ENCODE measurements at places on chromosomes 7 and 10.

- no peak for DNase-seq
Measured at GRCh38 chr10:6563075-6563474, 17.0 kb downstream of the PRKCQ start.

DNA sequence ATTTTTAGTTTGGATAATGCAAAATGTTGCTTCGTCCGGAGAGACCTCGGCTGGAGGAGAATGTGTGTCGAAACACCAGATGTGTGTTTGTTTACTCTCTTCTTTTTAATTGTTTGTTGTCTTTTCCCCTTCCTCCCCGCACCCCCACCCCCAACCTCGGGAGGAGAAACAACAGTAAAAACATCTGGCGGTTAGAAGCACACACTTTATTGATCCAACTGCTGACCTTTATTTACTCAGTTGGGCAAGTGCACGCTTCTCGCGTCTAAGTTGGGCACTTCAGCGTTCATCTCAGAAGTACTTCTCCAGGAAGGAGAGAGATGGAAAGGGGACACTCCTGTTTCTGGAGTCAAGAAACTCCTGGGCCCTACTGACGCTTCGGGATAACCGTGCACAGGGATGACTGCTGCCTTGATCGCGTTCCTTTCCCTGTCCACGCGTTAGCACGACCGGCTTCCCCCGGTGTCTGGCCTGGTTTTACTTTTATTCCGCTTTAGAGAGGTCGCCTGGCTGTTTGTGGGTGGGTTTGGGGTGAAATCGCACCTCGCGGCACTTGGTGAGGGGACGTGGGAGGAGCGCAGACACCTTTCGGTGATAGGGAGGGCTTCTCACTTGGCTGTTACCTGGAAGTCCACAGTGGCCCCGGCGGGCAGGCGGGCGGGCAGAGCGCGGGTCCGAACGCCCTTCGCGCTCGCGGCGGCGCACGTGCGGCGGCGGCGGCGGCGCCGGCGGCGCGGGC, 168.3 kb upstream of the PPP1R3A start:
- peak; percentile 18 for DNase-seq

- no peak for DNase-seq
Measured at GRCh38 chr7:97118306-97118917, 914 bp downstream of the SDHAF3 start.

- DNase-seq, result no peak
Measured at GRCh38 chr7:79064187-79064823, 389.2 kb downstream of the MAGI2 start.

- DNase-seq, result no peak
Measured at GRCh38 chr7:23472046-23472445, 1.8 kb upstream of the IGF2BP3 start.

- DNase-seq, result no peak
Measured at GRCh38 chr10:16792675-16793074, 24.5 kb downstream of the RSU1 start.

DNA sequence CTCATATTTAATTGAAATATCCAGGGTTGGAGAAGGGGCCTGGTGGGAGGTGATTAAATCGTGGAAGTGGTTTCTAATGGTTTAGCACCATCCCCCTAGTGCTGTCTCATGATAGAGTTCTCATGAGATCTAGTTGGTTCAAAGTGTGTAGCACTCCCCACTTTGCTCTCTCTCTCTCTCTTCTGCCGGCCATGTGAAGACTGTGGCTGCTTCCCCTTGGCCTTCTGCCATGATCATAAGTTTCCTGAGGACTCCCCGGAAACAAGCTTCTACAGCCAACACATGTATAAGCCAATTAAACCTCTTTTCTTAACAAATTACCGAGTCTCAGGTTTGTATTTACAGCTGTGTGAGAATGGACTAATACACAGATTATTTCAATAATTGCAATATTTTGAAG, 305.8 kb upstream of the KCND2 start:
- DNase-seq, result no peak

GRCh38 chr7:88309819-88310218, 3.1 kb upstream of the STEAP4 start:
- DNase-seq, result no peak

- no peak for DNase-seq
Measured at GRCh38 chr7:136064081-136064480, 86.9 kb upstream of the MTPN start.

- no peak for DNase-seq
Measured at GRCh38 chr10:79102498-79102874, 33.7 kb downstream of the ZMIZ1 start.

- DNase-seq, result no peak
Measured at GRCh38 chr7:41637049-41637448, 65.8 kb downstream of the INHBA start.

GRCh38 chr7:121954803-121955202, 81.8 kb downstream of the PTPRZ1 start:
- no peak for DNase-seq

- no peak for DNase-seq
Measured at GRCh38 chr10:36494371-36494770, 631.0 kb upstream of the ANKRD30A start.

GRCh38 chr10:48697821-48698764, 13.4 kb downstream of the WDFY4 start:
- no peak for DNase-seq

- no peak for DNase-seq
Measured at GRCh38 chr7:6262221-6262620, 10.2 kb downstream of the CYTH3 start.

DNA sequence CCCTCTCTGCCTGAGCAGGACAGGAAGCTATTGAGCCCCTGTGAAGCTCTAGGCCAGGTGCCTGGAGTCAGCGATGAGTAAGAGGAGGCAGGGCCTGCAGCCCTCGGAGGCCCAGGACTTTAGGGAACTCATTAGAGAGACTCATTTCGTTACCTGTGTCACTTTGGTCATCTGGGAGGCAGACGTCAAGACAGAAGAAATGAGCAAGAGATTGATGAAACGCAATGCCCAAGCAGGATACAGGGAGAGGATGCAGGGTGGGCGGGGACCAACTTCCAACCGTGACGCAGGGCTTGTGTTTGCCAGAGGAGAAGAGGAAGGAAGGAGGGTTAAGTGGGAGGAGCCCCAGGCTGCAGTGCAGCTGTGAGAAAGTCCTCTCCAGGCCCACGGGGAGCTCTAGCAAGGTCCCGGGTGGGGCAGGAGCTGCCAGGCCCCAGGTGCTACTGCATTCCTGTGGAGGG, 26.4 kb upstream of the GNA12 start:
- no peak for DNase-seq

DNA sequence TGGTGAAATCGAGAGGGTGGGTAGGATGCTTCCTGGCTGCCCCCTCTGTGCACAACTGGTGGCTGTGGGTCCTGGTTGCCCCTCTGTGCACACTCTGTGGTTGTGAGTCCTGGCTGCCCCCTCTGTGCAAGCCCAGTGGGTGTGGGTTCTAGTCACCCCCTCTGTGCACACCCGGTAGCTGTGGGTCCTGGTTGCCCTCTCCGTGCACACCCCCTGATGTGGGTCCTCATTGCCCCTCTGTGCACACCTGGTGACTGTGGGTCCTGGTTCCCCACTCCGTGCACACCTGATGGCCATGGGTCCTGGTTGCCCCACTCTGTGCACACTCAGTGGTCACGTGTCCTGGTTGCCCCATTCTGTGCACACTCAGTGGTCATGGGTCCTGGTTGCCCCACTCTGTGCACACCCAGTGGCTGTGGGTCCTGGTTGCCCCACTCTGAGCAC, 20.3 kb upstream of the RET start:
- no peak for DNase-seq

DNA sequence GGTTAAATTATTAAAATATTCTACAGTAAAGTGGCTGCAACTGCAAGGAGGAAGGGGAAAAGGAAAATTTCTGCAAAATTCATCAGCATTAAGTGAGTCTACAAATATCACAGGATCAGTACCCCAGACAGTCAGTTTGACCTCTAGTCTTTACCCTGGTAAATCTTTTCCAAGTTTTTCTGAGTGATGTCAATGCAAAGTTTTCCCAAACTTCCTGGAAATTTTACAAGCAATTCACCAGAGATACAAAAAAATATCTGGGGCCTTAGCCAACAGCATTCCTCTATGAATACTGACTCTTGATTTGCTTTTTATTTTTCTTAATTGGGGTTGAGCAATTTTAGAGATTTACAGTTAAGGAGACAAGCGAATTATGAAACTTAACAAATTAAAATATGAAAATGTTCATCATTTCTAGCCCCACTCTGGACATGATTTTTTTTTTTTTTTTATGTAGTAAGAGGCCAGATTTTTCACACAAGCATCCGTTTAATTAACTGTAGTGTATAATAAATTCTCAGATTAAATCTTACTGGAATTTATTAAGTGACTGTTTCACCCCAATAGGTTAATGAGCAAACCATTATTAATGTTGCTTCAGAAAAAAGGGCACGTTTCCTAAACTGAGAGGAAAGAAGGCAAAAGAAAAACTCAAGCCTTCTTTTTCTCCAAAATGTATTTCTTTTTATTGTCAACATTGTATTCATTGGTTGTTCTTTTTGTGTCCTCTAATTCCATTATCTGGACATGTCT, 539.5 kb upstream of the FZD8 start:
- DNase-seq, result no peak

DNA sequence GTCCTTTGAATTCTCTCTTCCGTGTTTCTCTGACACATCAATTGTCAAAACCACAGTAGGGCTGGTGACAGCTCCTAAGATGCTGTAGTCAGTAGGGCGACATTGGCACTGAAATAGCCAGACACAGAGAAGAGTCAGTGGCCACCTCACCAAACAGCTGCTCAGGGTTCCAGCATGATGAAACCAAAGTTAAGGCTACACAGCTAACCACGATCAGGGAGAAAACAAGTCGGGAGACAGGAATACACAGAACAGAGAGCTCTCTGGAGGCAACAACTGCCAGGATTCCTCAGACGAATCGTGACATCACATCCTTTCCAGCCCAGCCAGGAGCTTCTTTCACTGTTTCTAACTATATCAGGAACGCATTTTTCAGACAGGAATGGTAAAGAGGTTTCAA, 922.2 kb downstream of the SORCS1 start:
- no peak for DNase-seq

DNA sequence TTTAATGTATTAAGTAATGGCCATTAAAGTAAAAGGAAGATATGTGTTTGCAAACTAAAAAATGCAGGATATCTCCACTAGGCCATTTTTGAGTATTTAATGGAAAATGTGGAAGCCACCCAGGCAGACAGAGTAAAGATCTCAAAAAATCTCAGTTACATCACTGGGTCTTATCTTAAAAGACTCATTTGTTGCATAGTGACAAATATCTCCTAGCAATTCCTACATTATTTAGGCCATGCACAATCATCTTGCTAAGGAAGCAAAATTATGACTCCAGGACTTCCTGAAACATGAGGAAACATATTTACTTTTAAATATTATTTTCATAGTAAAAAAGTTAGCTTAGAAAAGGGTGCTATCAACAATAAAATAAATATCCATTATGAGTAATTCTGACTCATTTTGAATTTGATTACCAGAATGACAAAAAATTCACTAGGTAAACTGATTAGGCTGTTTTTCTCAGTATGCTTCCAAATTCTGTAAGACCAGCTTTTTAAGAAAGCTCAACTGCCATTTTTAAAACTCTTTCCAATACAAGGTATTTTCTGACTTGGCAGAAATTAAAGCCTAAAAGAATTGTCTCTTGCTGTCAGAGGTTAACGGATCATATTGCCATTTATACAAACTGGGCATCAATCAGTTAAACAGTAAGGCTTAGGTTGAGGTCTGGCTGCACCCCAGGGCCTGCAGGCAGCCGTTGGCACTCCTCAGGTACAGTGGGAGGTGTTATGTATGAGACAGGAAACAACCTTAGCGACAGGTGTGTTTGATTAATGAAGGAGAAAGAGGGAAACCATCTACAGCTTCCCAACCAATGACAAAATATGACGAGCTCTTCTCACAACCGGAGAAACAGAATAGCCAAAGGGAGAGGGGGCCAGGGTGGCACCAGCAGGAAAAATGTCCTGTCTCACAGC, 31.8 kb downstream of the PCLO start:
- no peak for DNase-seq

- DNase-seq, result no peak
Measured at GRCh38 chr7:27410812-27411544, 168.4 kb downstream of the EVX1 start.

DNA sequence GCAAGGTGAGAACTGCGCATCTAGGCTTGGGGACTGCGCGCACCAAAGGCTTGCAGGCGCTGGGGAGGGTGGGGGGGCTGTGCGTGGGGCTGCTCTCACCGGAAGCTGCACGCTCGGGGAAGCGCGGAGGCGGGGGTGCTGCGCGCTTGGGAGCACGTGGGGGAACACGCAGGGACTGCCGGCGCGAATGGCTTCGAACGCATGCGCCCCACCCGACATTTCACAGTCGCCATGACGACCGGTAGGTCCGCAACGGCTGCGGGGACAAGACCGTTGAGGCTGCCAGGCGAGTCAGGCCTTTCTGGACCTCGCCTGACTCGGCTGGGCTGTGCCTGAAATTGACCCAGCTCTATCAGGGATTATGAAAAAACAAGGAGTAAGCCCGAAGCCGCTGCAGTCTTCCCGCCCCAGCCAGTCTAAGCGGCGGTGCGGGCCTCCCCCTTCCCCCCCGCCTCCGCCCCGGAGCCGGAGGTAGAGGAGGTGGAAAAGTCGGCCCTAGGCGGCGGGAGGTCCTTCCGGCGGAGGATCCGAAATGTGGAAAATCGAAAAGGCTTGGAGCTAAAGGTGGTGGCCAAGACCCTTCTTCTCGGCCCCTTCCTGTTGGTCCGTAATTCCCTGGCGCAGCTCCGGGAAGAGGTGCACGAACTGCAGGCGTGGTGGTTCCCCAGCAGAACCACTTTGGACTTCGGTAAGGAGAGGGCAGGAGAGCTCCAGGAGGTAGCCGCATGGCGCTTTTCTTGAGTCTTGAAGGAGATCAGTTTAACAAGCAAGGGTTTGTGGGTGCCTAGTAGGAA, 34.9 kb upstream of the STEAP1 start:
- no peak for DNase-seq

GRCh38 chr10:95458871-95459270, 102.3 kb downstream of the SORBS1 start:
- DNase-seq, result no peak

DNA sequence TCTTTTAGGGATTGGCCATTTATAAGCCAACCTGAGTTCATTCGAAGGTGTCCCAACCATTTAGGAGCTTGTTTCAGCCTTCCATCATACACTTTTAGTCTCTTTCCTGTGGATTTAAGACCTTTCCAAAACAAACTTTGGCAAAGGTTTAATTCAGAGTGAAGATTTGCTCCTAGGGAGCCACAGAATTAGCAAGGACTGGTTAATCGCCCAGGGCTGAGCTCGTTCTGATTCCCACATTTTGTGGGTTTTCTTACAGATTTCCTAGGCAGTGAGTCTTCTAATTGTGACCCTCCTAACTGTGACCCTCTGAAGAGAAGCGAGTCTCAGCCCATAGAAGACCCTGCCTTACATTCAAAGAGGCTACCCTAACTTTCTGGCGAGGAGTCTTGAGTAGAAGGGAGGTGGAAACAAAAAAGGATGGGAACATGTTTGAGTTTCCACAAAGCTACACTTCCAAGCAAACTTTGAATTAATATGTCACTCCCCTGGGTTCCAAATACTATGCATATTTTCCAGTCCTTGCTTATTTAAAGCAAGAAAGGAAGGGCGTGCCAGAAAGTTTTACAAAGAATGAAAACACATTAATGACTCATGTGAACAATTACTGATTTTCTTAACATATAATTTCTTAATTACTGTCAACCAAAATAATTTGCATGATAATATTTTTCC, 118.3 kb downstream of the ARID5B start:
- DNase-seq, result no peak
